ENCODE measurements at places on chromosomes 11 and 22.

DNA sequence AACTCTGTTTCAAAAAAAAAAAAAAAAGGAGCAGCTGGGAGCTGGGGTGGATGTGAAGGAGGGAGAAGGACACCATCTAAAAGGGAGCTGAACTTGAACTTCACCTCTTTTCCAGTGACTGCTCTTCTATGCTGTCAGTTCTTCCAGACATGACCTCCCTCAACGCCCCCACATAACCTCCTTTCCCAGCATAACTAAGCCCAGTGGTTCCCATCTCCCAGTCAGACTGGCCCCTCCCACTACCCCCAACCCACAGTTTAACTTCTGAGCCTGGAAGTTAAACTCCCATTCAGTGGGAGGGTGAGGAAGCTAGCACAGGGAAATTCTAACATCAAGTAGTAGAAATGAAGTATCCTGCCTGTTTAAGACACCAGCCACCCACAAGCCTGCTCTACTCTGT lies 1.8 kb downstream of the ARHGAP1 start:
- DNase-seq: no peak

GRCh38 chr11:2376751-2377451 lies at the start of gene CD81:
Gene CD81, plus strand, starts transcription at chr11:2377310. Its CDS starts 240 bp downstream, at chr11:2377550.
- peak; percentile 42 for DNase-seq

- no peak for DNase-seq
Observed at GRCh38 chr11:121575250-121575962, 122.6 kb upstream of the SORL1-AS1 start.

GRCh38 chr22:36358533-36359469 lies 29.0 kb downstream of the MYH9 start:
- DNase-seq: no peak

- DNase-seq: no peak
Observed at GRCh38 chr22:22666307-22667091, 22.1 kb downstream of the GGTLC2 start.

DNA sequence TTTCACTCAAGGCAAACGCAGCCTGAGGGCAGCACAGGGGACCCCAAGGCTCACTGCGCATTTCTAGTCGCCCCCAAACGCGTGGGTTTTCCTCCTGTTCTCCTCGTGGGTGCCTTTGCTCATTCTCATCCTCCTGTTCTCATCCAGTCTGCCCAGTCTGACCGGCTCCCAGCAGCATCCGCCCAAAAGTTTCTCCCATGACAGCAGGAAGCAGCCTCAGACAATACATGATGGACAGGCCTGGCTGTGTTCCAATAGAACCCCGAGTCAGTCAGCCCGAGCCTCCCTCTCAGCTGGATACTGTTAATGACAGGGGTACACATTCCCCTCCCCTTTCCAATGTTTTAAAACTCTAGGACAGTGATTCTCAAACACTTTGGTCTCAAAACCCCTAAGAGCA lies 22.5 kb upstream of the KRTAP5-7 start:
- no peak for DNase-seq

- DNase-seq: no peak
Observed at GRCh38 chr11:106021181-106021966, 666 bp downstream of the MSANTD4 start.

- peak; percentile 36 for DNase-seq
Observed at GRCh38 chr11:114036147-114036811, 23.2 kb upstream of the ZBTB16 start.

DNA sequence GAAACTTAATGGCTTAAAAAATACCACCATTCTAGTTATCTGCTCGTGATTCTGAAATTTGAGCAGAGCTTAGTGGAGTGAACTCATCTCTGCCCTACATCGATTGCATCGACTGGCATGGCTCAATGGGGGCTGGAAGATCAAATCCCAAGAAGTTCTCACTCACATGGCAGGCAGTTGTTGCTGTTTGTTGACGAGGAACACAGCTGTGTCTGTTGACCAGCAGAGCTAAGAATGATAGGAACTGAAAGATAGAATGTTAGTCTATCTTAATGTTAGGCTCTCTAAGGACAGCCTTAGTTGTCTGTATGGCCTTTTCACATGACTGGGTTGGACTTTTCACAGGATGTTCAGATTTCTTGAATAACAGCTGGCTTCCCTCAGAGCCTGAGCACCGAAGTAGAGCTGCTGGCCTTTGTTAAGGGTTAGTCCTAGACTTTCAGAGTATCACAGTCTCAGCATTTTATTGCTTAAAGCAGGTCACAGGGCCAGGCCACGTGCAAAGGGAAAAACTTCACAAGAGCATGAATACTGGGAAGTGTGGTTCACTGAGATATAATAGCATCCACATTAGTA lies 31.6 kb upstream of the IZUMO1R start:
- DNase-seq: no peak

- DNase-seq: no peak
Observed at GRCh38 chr22:36946421-36947158, 33.2 kb downstream of the CSF2RB start.

DNA sequence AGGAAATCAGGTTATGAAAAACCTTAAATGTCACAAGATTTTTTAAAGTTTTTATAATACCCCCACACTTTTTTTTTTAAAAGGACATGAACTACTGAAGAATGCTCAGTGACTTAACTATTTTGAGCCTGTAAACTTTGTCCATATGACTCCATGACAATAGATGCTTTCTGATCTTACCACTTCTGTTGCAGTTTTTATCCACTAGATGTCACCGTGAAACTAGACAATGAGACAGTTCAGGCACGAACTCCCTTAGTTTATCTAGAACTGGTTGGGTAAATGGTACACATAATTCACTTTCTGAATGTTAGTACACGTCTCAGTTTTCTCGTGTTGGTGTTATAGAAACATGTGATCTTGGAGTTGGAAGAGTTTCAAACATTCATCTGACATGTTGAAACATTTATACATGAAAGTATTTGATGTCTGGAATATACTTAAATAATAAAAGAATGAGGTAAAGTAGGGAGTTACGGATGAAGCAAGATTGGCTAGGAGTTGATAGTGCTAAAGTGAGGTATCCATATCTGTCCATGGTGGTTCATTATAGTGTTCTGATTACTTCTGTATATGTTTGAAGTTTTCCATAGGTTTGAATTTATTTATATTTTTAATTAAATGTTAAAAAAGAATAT lies 8.1 kb downstream of the CCDC15 start:
- no peak for DNase-seq

DNA sequence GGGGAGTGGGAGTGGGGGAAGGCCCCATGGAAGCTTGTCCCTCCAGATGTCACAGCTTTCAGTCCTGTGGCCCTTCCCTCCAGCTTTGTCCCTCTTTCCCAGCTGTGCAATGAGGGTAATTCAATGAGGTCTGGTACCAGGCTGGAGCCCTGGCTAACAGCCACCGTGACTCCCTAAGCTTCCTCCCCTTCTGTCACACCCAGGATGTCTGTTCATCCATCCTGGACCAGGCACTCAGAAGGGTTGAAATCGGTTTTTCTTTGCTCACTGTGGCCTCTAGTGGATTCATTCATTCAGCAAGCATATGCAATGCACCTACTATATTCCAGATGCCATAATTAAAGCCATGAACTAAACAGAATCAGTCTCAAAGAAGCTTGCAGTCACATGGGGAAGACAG lies 38.7 kb downstream of the SYT13 start:
- DNase-seq: no peak

GRCh38 chr22:49856343-49856742 lies 2.7 kb downstream of the ZBED4 start:
- DNase-seq: no peak

- DNase-seq: no peak
Observed at GRCh38 chr11:12260731-12261521, 116.4 kb upstream of the PARVA start.

DNA sequence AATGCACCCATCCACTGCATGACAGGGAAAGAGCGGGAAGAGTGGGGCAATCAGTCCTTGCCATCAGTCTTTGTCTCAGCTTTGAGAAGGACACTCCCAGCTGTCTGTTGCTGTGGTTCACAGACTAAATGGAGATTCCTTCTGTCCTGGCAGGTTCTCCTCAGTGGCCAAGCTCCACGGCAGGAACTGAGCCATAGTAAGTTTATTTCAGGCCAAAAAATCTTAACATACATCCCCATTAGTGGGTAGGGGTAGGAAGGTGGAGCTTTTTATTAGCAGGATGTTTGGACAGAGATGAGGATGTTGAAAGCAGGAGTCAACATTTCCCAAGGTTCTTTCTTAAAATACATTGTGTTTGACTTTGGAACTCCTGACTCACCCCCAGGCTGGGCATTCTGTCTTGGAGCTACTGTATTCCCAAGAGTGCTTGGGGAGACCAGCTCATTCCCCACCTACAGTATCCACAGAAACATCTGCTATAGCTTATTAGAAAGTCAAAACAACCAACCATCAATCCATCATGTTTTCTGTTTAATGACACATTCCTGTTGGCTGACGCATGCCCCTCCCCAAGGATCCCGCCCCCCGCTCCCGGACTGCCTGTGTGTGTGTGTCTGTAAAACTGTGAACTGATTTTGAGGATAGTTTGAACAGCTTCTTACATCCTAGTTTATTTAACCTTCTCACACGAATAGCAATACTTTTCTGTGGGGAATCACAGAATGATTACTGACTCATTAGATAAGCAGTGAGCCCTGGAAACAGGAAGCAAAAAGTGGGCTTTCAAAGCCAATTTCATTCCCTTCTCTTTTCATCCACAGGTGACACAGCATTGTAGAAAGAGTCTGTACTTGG lies 109.5 kb downstream of the CCDC81 start:
- DNase-seq: no peak

DNA sequence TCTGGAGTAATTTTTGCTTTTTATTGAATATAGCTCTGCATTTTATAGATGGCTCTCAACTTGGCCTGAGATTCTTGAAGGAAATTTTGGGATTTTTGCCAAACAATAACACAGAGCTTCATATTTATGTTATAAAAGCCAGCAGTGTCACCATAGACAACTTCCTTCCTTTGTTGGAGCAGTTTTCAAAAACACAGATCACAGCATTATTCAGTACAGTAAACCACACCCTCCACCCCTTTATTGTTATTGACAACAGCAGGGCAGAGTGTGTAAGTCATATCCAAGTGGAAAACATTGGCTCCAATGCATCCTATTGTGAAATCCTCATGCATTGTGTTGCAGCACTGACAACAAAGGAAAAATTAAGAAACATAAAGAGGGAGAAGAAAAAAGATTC lies 62.6 kb upstream of the PRSS23 start:
- DNase-seq: no peak

DNA sequence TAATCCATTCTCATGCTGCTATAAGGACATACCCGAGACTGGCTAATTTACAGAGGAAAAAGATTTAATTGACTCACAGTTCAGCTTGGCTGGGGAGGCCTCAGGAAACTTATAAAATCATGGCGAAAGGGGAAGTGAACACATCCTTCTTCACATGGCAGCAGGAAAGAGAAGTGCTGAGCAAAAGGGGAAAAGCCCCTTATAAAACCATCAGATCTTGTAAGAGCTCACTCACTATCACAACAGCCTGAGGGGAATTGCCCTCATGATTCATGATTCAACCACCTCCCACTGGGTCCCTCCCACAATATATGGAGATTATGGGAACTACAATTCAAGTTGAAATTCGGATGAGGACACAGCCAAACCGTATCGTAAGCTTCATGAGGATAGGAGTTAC lies 3.8 kb upstream of the CYB5R2 start:
- DNase-seq: no peak

DNA sequence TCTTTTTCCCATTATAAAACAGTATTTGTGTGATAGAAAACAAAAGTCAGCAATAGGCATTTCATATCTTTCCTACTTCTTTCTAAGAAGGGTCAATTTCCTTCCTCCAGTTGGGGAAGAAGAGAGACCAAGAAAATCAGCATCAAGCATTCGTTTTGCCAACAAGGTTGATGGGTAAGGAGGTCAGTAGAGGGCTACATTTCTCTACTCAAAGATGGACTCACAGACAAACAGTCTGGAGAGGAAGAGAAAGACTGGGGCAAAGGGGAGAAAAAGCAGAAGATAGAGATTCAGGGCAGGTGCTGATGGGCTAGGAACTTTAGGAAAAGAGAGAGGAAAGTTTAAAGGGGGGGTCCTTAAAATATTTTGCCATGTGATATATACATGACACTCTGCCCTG lies 8.6 kb upstream of the MTNR1B start:
- no peak for DNase-seq

DNA sequence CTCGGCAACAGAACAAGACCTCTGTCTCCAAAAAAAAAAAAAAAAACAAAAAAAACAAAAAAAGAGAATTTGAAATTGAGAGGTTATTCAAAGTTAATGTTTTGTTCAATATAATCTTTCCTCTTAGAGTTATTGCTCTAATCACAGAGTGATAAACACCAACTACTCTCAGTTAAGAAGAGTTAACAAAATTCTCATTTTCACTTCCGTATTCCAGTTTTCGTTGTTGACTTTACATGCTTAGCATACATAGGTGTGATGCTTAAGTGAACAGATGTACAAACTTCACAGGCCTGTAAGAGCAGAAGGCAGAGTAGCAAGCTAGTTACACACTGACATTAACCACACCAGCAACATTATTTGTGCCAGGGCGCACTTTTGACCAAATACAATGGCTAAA lies 12.3 kb downstream of the EIF4ENIF1 start:
- DNase-seq: no peak

DNA sequence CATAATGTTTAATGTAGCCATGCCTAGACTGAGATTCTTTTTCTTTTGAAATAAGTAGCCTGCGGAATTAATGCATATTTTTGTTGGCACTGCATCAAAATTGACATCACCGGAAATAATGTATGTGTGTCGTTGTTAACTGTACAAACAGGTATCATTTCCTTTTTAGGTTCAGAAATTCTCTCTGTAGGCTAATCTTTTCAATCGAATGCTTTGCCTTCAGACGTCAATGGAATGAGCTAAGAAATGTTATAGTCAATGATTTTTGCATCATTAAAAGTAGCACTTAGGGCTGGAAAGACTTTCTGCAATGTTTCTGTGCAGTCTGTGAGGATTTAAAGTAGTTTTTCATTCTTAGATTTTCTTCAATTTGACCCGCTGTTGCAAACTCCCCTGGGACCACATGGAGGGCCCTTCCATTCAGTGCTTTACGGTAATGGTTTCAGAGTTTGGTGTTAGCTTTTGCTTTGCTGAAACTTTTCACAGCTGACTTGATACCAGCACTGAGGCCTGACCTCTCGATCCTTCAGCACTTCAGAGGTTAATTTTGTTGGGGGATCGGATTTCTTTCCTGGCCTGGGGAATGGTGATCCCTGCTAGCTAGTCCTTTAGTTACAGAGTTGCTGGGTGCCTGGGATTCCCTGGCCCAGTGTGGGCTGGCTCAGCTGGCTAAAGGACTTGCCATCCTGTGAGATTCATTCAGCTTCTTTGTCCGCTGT lies 137.8 kb downstream of the DBX1 start:
- no peak for DNase-seq

- DNase-seq: no peak
Observed at GRCh38 chr22:40504285-40505249, 132.0 kb downstream of the MRTFA start.

- no peak for DNase-seq
Observed at GRCh38 chr11:10927538-10927937, 69.7 kb upstream of the ZBED5 start.
